ENCODE measurements at places on chromosomes 3 and 15.

- DNase-seq: no peak
These were observed 57.4 kb upstream of the PSMD6 start for GRCh38 chr3:64080616-64081234.

DNA sequence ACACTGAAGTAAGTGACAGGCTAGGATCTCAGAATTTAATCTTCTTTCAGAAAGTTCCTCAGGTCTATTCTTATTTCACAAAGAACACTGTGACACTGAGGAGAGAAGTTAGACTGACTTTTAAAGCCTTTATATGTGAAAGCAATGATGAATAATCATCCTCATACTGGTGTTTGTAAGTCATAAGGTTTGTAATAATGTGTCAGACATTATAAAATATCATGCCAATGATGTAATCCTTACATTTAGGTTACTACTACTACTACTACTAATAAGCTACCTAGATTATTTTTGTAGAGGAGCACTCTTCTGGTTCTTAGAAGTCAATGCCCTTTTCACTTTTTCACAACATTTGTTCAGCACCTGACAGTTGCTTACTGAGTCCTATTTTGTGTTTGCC is 33.4 kb downstream of the FANCD2OS start:
- no peak for DNase-seq

- no peak for DNase-seq
These were observed 22.9 kb downstream of the BBX start for GRCh38 chr3:107545680-107546120.

DNA sequence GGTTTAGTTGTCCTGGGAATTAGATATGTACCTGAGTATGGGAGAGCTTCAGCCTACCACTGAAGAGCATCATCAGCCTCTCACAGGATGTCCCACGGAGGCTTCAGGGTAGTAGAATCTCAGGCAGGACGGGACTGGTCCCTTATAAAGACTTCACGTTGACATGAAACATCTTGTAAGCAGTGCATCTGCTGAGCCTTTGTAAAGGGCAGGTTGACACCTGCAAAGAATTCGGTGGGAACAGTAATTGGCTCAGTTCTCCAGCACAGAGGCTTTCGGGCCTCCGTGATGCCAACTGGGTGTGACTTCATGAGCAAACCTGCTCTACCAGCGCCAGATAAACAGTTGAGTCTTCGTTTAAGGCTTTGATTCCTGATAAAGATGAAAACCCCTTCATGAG is 26.9 kb upstream of the AVEN start:
- DNase-seq: no peak

DNA sequence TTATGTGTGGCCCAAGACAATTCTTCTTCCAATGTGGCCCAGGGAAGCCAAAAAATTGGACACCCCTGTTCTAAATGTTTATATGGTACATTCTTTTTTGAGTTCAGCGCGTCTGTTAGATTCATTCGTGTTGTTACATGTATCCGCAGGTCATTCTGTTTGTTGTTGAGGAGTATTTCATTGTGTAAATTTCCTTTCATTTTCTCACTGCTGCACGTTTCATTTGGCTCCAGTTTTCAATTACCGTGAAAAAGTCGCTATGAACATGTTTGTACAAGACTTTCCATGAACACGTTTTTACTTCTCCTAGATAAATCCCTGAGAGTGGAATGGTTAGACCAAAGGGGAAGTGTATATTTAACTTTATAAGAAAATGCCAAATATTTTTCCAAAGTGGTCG is 7.5 kb upstream of the OPA1 start:
- DNase-seq: no peak

DNA sequence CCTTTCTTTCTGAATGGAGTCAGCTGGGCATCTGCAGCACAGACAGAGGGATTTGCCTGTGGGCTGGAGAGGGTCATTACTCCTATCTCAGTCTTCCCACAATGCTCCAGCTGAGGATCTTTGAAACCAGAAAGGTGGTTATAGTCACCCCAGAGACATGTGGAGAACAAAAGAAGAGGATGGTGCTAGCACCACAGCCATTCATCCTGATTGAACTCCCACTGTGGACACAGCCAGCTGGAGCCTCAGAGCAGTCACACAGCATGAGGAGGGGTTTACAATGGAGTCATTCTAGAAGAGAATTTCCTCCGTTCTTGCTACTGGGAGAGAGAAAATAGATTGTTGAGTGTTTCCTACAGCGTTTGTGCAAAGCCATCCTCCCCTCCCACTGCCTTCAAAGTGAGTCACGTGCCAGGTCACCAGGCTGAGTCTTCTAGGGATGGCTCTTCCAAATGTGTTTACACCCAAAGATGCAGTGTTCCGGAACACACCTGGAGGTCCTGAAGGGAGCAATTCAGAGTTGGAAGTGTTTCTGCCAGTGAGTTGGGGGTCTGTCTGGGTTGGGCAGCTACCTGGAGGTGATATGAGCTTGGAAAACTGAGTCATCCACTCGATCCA is 18.9 kb upstream of the GREM1 start:
- DNase-seq: no peak

- no peak for DNase-seq
These were observed 48.3 kb upstream of the TRIM42 start for GRCh38 chr3:140629357-140630137.

DNA sequence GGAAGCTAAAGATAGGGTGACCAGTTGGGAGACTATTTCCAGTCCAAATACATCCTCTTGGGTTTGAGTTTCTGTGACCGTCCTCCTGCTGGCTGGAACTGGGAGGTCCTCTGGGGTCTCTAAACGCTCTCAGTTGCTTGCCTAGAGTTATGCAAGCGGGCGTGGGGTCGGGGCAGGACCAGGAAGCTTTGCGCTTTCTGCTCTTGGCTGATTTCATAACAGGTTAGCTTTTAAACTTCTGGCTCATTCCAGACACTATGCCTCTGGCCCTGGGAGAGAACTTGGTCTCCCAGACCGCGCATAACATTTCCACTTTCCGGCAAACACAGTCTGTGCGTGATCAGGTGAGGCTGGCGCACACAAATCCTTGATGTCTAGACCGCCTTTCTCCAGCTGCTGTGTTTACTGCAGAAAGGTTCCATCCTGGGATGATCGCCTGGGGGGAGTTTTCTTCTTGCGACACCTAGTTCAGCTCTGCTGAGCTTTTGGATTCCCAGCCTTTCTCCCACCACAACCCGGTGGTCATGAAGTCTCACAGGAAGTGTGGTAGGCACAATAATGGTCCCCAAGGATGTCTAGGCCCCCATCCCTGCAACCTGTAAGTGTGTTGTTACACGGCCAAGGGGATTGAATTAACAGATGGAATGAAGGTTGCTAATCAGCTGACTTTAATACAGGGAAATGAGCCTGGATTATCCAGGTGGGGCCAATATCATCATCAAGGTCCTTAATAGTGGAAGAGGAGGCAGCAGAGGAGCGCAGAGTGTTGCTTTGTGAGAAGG is 23.6 kb upstream of the CGNL1 start:
- no peak for DNase-seq

DNA sequence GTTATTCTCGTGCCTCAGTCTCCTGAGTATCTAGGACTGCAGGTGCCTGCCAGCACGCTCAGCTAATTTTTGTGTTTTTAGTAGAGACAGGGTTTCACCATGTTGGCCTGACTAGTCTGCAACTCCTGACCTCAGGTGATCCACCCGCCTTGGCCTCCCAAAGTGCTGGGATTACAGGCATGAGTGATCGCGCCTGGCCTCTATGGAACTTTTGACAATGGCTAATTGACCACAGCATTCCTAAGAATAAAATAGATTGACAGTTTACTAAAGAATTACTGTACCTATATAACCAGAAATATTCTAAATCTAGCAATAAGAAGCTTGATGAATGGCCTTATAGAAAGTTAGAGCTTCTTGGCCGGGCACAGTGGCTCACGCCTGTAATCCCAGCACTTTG is 51.0 kb upstream of the TRIM42 start:
- DNase-seq: no peak

DNA sequence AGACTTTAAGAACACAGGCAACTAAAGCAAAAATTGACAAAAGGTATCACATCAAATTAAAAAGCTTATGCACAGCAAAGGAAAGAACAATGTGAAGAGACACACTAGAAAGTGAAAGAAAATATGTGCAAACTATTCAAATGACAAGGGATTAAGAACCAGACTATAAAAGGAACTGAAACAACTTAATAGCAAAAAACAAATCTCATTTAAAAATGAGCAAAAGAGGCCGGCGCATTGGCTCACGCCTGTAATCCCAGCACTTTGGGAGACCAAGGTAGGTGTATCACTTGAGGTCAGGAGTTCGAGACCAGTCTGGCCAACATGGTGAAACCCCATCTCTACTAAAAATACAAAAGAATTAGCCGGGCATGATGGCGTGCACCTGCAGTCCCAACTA is 14.4 kb downstream of the NGLY1 start:
- no peak for DNase-seq
